ENCODE measurements at places on chromosomes 1 and 21.

DNA sequence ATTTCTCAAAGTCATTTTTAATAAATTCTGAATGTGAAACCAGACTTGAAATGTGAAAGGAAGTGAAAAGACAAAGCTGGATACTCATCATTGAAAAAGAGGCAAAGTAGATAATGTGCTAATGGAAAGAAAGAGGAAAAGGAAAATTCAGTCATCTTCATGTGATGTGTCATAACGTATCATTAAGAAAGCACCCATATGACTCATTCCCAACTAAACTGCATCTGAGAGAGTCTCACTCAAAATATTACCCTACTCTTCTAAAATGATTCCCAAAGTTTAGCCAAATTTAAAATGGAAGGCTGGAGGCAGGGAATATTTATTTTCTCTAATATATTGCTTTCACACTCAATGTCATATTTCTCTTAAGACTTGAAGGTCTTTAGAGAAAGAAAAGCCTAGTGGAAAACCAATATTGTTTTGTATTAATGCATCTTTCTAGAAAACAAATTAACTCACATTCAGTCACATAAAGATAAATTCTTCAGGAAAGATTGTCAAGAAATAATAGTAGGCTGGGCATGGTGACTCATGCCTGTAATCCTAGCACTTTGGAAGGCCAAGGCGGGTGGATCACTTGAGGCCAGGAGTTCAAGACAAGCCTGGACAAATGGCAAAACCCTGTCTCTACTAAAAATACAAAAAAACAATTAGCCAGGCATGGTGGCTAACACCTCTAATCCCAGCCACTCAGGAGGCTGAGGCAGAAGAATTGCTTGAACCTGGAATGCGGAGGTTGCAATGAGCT lies 129.9 kb downstream of the SLC30A10 start:
- no peak for DNase-seq

DNA sequence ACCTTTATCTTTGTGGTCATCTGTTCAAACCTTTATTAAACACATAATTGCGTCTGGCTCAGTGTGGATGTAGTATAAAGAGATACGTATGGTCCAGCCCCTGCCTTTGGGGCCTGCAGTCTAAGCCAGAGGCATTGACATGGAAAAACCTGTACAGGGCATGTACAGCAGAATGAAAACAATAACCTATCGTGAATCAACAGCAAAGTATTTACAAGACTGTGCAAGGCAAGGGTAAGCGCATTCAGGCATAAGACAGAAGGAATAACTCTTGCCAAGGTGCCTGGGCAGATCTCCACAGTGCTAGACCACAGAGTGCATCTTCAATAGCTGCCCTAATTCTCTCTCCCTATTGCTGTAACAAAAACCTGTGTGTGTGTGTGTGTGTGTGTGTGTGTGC lies 35.5 kb downstream of the KIRREL1 start:
- DNase-seq = no peak

DNA sequence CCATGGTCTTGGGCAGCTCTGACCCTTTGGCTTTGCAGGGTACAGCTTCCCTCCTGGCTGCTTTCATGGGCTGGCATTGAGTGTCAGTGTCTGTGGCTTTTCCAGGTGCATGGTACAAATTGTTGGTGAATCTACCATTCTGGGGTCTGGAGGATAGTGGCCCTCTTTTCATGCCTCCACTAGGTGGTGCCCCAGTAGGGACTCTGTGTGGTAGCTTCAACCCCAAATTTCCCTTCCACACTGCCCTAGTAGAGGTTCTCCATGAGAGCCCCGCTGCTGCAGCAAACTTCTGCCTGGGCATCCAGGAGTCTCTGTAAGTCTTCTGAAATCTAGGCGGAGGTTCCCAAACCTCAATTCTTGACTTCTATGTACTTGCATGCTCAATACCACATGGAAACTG lies 494.5 kb upstream of the LRRC7 start:
- DNase-seq = no peak

DNA sequence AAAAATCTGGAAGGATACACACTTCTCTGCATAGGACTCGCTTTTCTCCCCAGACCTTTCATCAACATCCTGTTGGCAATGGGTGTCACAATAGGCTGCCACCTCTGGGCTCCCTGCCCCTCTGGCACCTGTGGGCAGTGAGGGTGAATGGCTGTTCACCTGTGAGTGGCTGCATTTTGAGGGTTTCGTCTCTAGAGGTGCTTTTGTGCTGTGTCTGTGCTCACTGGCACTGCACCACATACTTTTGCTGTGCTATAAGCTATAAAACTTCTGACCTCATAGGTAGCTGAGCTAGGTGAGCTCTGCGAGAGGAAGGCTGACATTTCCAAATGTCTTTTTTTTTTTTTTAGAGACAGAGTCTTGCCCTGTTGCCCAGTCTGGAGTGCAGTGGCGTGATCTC lies 35.9 kb downstream of the SLC30A1 start:
- DNase-seq = no peak

DNA sequence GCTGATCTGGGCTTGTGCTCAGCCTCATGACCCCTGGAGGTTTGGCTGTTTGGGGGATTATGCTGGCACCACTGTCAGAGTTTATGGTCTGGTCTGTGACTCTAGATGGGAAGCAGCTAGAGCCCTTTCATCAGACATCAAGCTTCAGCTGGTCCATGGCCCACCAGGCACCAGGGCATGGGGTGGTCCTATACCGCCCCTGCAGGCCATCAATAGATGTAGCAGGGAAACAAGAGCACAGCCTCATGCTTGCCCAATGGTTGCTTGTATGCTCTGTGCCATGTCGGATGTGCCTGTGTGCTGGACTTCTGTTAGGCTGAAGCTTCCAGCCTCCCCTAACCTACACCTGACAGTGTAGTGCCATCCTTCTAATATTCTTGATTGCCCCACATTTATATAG lies 71.1 kb upstream of the CD34 start:
- DNase-seq = no peak

DNA sequence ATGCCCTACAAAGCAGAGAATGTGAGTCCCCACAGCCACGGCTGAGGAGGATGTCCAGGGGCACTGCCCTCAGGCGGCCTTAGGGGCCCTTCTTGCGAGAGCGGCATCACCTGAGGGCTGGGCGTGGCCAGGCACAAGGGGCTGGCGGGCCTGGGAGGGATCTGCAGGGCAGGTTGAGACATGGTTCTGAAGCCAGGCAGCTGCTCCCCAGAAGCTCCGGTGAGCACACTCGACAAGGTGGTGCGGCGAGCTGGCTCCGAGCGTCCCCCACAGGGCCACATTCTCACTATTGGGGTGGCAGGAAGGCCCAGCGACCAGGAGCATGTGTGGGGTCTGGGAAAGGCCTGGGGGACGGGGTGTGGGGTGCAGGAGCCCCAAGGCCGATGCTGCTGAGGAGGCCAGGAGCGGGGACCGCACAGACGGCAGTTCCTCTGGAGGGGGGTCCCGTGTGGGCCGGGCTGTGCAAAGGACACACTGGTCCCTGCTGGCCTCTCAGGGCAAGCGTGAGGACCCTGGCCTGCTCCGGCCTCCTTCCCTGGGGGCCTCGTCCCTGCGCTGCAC lies 47.2 kb downstream of the MORN1 start:
- no peak for DNase-seq

DNA sequence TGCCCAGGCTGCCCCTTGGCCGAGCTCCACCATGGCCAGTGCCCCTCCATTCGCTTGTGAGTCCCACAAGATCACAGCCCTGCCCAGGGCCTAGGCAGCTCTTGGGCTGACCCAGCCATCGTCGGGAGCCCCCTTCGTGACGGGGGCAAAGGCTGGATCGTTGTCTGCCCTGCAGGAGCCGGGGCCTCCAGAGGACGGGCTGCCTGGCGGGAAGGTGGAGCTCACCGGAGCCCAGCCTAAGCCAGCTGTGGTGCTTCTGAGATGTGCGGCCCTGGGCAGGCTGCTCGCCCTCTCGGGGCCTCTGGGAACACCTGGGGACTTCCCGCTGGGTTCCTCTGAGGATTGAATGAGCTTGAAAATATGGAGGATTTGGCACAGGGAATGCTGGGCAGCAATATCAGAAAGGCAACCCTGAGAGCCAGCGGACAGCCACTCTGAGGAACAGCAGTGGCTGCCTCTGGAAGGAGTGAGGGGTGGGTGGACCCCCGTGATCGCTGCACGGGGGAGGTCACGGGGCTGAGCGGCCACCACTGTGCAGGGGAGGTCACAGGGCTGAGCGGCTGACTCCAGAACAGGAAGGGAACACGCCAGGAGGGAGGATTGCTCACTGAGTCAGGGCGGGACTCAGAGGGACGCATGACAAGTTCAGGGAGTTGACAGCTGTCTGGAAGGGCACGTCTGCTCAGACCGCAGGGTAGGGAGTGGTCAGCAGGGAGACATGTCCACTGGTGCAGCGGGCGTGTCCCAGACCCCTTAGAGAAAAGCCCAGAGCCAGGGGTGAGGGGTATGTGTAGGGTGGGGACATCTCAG lies 19.3 kb downstream of the TP73 start:
- DNase-seq = no peak

- DNase-seq = no peak
Measured at GRCh38 chr1:7570311-7570710, 200.8 kb upstream of the VAMP3 start.

- DNase-seq = peak; percentile 34
Measured at GRCh38 chr1:12031039-12031980, 12.0 kb downstream of the MIIP start.

- no peak for DNase-seq
Measured at GRCh38 chr1:245510144-245510543, 355.4 kb downstream of the KIF26B start.

DNA sequence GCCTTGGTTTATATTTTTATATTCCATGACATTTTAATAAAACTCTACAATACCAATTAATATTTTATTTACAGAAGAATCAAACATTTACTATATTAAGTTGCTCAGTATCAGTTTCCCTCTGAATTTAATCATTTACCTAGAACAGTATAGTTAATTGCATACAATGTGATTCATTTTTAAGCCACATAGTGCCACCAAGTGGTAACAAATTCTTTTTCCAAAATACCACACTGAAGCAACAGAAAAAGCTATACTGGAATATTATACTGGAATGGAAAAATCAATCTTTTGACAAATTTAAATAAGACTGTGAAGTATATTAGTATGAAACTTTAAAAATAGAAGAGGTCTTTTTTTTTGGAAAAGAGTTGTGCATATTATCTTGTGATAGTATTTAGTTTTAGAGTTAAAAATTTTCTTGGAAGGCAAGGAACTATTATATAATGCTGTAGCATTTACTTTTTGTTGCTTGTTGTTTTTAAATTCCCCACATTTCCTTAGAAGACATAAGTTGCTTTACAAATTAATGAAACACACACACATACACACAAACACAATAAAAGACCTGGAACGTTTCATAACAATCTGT lies 57.3 kb downstream of the ZNF644 start:
- peak; percentile 13 for DNase-seq

- no peak for DNase-seq
Measured at GRCh38 chr1:18480315-18481189, at the start of gene KLHDC7A. KLHDC7A (plus strand) TSS chr1:18480930; CDS start chr1:18480982, 52 bp downstream.

GRCh38 chr1:150484861-150485260 lies 2.4 kb upstream of the TARS2 start:
- DNase-seq = no peak

DNA sequence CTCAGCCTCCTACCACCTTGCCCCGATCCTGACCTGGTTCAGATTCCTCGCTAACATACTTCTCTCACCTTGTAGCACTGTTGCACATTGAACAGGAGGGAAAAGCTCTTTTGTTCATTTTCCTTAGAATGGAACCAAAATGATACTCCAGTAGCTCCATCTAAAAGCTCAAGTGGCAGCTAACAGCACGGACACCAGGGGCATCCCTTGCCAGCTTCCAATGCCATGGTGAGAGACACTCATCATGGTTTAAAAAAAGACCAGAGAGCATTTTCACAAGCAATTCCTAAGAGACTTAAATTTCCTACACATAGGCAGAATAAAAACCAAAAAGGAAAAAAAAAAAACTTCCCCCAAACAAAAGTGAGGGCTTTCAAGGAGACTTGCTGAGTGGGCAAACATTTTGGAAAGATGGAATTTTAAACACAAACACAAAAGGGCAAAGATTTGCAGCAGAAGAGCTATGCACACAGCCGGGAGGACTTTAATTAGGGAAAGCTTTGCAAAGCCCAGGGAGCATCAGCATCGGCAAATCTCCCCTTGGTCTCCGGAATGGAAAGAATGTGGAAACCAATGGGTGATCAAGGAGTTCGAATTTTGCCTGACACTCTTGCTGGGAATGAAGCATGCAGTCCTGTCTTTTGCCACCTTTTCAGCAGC lies 84.3 kb downstream of the CAPZB start:
- DNase-seq = no peak

- no peak for DNase-seq
Measured at GRCh38 chr1:203667616-203668015, 41.0 kb downstream of the ATP2B4 start.

GRCh38 chr1:110387048-110387754 lies 3.6 kb downstream of the SLC16A4 start:
- DNase-seq = no peak

GRCh38 chr1:211247921-211248320 lies 11.2 kb upstream of the RCOR3 start:
- DNase-seq = no peak

DNA sequence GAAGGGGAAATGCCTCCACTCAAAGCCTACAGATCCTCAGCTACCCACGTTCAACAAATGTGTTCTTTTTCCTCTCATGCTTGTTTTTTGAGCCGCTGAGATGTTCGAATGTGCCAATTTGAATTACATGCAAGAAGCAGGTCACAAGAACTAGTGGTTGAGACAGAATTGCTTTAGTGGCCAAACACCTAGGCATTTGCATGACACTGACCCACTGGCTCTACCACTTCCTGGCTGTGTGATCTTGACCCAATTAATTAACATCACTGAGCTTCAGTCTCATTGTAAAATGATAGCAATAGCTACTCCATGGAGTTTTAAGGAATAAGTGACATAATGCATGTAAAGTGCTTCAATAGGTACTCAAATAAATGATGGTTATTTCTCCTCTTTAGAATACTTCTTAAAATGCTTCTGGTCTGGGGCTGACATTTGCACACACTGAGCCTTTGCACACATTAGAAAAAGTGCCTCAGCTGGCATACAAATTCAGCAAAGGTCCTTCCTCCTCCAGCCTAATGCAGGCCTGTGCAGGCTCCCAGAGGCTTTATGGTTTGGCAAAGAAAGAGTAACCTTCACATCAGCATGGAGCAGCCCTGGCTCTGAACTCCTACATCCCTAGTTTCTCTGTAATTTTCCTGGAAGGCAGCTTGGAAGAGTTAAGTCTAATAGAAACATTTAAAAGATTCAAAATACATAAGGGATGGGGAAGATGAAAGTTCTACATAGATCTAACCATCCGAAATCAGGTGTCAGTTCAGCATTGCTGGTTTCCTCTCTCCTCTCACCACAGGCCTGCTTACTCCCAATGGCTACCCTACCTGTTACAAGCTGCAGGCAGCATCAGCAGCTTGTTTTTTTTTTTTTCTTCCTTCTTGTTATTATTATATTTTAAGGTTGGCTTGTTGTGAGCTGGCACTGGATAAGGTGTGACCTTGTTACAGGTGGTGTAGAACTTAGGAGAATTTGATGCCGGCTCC lies 107.4 kb downstream of the TBX19 start:
- no peak for DNase-seq

DNA sequence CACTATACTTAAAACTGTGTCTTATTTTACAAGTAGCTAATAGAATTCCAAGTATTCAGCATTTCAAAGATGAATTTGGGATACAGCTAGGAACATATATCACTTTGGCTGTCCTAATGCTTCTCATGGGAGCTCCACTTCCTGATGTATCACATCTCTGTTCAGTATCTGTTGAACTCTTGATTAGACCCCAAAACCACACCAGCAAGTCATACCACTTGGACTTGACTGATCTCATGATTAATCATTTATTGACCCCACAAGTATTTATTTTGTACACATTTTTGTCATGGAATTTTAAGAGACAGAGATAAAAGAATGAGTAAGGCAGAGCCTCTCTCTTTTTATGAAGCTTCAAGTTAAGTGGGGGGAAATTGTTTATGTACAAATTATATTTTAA lies 30.0 kb downstream of the TMPRSS15 start:
- no peak for DNase-seq

GRCh38 chr21:25362375-25363267 lies 244.7 kb downstream of the MRPL39 start:
- no peak for DNase-seq
